ENCODE measurements at places on chromosomes 16 and 17.

DNA sequence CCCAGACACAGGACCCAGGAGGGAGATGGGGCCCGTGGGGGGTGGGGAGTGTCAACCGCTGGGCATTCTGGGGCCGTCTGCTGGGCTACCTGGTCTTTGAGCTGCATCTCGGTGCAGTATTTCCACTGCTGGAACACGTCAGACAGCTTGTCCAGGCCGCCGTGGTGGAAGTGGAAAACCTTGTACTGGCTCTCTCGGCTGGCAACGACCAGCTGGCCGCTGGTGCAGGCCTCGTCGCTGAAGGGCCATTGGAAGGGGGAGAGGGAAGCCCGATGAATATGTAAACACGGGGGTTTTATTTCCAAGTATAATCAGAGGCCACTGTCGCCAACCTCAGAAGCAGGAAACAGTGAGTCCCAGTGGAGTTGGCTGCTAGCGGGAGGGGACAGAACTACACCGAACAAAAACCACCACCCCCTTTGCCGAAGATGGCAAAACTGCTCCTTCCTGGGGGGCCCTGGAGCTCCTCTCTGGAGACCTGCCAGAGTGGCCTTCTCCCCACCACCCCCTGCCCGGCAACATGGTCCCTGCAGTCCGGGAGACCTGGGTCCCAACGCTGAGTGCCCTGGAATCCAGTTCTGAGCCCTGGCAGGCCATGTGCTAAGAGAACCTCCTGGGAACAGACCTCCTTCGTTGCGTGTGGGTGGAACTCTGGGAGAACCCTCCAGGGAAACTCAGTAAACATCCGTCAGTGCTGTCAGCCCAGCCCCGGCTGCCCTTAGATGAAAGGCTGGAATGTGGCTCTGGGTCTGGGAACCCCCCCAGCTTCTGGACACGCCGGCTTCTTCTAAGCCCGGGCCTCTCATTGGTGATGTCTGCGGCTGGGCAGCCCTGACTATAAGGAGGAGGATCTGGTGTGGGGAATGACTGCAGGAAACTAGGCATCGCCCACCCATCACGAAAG lies 84.1 kb downstream of the TBC1D16 start:
- no peak for DNase-seq

- DNase-seq, result no peak
Observed at GRCh38 chr16:68893710-68894705, 50.7 kb downstream of the TANGO6 start.

GRCh38 chr16:67509016-67509415 lies 19.6 kb upstream of the RIPOR1 start:
- no peak for DNase-seq

- DNase-seq, result no peak
Observed at GRCh38 chr16:56279132-56279531, 87.8 kb downstream of the GNAO1 start.

DNA sequence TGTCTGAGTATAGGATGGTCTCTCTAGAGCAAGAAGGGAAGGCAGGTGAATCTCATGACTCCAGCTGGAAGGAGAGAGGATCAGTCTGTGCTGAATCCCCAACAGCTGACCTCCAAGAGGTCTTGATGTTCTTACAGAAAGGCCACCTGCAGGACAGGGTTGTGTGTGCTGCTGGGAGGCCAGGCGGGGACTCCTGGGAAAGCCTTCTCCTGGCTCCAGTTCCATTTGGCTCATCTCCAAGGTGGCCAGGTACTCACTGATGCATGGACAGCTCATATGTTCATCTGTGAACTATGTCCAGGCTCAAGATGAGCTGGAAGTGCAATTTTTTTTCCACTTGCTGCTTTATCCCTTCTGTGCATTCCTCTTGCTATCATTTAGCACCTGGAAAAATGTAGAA lies 730.2 kb upstream of the RBFOX1 start:
- DNase-seq, result no peak

GRCh38 chr16:1537138-1537577 lies 3.7 kb downstream of the TMEM204 start:
- DNase-seq, result no peak

DNA sequence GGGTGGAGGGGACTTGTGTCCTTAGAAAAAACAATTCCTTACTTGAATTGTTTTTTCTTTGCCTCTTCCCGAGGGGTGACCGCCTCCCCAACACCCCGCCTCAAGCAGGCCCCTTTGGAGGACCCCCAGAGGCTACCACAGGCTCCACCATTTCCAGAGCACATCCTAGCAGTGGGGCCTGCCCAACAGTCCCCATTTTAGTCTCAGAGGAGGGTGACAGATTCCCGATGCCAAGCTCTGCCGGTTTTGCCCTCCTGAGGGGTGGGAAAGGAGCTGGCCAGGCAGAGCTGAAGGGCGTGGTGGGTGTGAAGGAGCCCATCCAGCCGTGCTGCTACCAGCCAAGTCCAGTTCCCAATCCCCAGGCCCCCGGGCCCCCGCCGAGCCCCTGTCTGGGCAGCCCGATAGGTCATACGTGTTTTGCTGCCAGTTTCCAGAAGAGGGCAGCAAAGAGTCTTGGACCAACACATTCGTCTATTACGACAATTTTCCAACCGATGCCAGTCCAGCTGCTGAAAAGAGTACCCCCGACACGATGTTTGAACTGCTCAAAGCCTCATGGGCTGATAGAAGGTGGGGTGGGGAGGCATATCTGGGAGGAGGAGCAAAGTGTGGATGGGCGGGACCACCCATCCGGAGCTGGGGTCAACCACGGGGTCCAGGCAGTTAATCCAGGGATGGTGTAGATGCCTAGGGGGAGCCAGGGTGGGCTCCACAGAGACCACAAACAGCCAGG lies 18.8 kb upstream of the GAA start:
- DNase-seq, result peak; percentile 55

- DNase-seq, result no peak
Observed at GRCh38 chr17:34246881-34247280, 8.2 kb upstream of the CCL2 start.

DNA sequence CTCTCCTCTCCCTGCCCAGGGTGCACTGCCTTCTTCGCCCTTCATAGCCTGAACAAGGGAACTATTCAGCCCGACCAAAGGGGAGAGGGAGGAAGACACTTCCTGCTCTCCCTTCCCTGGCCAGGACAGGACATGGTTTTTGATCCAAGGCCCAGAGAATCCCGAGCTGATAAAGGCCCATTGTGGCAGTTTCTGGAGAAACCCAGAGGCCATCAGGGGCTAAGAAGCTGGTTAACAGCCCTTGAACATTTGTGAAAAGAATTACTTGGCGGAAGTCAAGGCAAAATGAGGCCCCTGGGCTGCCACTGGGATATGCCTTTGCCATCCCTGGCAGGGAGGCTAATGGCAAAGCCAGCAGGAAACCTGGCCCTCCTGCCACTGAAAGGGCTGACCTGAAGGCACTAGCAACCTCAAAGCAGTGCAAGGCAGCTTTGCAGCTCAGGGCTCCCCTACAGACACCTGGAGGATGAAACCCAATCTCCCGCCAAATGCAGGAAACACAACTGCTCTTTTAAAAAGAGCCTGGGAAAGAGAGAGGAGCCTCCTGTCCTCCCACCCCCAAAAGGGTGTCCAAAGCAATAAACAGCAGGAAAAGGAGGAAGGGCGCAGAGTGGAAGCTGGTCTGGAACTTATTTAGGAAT lies 12.6 kb downstream of the PHB1 start:
- DNase-seq, result no peak

DNA sequence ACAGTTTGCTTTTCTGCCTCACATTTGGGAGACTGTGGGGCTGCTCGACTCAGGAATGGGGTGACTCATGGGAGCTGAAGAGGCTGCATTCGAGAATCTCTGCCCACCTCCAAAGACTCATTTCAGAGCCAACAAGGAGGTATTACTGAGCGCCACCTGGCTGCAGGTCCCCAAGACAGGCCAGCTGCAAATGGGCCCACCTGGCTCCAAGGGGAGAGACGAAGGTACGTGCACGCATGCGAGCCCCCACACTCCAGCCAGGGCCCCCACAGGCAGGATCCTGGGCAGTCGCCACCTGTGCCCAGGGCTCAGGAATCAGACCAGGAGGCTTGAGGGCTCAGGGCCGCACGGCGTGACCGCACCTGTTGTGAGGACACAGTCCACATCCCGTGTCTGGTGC lies 6.0 kb downstream of the HAGHL start:
- DNase-seq, result no peak

DNA sequence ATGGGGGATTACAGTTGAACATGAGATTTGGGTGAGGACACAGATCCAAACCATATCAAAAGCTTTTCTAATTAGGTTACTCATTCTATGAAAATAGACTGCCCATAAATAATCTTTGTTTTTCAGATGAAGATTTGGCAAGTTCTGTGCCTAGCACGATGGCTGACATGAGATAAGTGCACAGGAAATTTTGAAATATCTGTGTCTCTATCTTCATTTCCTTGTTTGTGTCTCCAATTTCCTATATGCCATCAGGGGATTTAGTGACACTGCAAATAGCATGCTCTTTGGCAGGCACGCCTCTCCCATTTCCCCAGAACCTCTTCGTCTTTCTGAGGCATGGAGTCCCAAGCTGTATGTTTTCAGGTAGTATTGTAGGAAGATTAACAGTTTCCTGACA lies 544.6 kb downstream of the CDH13 start:
- DNase-seq, result no peak
